NCI-H1930 (cell line): ENCODE measurements at places on chromosomes 4 and X.

GRCh38 chrX:8632924-8633323 lies 99.0 kb downstream of the ANOS1 start:
- no peak for DNase-seq

GRCh38 chr4:21768349-21769310 lies 179.9 kb downstream of the KCNIP4 start:
- DNase-seq: peak; percentile 11

- DNase-seq: no peak
These were observed 882.6 kb downstream of the TRIML1 start for GRCh38 chr4:189021831-189022230.

DNA sequence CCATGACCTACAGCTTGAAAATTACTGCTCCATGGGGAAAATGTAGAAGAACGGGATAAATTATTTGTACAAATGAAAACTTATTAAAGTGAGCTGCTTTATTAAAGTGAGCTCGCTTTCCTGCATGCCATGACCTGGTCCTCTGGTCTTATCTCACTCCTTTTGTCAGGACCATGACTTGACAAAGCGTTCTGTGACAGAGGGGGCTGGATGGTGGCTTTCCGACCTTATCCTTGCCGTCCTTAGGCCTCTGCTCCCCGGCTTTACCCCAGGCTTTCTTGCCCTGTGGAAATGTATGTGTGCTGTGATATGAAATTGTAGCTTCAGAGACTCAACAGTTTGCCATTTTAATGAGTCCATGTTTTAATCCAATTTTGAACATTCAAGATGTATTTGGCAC lies 44.0 kb upstream of the FBXW7 start:
- no peak for DNase-seq

GRCh38 chr4:113468165-113469022 lies 293.1 kb downstream of the CAMK2D start:
- no peak for DNase-seq

DNA sequence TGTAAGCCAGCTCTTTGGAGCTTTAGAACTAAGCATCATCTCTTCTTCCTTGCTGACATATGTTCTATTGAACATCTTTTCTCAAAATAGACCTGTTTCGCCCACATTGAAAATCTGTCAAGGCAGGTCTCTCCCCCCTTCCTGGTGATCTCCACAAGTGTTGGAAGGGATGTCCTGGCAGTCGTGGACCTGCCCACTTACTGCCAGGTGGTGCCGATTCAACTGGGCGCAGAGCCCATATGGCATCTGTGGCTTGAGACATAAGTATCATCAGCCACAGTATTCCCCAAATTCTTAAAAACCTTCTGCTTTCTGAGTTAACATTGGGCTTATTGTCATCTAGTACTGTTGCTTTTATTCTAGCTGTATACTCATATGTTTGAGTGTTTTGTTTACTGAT lies 969.3 kb upstream of the FTHL17 start:
- DNase-seq: no peak

GRCh38 chrX:119745283-119745848 lies 13.0 kb upstream of the SOWAHD start:
- no peak for DNase-seq

GRCh38 chr4:173490817-173491528 lies 39.1 kb downstream of the HAND2 start:
- no peak for DNase-seq

DNA sequence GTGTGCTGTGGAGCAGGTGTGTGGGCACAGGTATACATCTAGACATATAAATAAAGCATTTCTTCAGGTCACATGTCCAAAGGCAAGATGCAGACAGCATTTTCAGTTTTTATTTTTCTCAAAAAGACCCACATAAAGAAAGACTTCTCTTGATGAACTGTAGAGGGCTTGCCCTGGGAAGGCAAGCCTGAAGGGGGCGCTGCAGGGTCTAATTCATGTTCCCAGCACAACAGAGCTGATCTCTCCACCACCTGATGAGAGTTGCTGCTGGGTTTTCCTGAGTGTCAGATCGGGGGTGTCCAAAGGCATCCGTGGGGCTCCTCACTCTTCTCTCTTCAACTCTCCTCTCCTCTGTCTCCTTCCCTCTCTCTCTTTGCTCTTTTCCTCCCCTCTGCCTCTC lies 26.6 kb downstream of the ADRA2C start:
- no peak for DNase-seq

DNA sequence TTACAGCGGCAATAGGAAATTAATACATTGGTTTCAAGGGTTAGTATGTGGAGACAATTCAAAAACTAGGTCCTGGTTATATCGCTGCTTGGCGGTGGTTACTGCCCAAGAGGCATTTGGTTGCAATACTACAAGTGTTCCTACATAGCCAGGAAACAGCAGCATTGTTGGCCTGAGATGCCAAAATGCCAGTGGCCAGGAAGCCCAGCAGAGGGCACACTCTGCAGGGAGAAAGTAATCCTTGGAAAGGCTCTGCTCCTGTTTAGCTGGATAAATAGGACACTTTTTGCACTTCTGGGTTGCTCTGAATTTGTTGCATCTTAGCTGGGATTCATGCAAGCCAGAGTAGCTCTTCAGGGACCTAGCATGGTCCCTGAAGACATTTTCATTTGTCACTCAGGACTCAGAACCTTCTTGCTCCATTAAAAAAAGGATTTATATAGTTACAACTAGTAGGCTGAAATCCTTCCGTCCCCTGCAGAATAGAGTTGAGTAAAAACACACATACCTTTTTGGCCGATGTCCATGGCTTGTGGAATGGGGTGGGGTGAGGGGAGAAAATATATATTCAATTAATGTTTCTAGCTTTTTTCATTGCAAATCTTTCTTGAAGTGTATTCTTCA lies 8.1 kb upstream of the GPR119 start:
- peak; percentile 55 for DNase-seq

GRCh38 chr4:173682609-173683008 lies 152.6 kb upstream of the HAND2 start:
- DNase-seq: no peak

DNA sequence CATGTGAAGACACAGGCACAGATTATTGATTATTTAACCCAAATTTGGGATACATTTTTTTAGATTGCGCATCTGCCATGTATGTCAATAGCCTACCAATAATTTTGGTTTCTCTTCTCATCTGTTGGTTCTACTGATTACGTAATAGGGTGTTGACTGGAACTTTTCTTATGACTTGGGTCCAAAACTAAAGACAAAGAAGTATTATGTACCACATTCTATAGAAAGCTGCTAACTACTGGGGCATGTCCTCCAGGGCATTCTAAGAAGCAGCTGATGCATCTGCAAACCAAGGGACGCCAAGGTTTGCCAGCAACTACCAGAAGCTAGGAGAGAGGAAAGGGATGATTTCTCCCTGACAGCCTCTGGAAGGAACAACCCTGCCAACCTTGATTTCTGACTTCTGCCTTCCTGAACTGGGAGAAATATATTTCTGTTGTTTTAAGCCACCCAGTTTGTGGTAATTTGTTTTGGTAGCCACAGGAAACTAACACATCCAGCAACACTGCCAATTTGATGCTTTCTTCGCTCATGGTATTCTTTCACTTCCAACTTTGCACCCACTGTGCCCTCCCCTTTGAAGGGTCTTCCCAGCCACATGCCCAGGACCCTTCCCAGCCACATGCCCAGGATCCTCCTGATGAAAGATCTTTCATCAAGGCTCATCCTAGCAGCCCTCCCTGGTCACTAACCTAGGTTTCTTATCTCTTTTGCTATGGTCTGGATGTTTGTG lies 15.9 kb upstream of the TLR1 start:
- DNase-seq: no peak

DNA sequence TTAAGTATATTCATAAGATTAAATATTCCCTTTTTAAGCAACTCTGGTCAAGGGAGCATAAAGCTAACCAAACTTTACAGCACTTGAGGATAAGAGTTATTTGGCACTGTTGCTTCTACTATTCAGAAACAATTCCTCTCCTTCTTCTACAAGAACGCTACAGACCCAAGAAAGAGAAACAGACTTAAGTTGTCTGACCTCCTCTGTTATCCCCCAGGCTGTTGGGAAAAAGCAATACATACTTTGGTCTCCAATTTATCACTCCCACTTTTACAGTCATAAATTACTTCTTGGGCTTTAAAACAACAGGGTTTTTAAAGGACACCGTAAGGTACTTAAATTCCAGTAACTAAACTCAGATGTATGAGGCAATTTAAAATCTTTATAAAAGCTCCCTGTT lies 147.4 kb downstream of the COL25A1 start:
- DNase-seq: no peak

DNA sequence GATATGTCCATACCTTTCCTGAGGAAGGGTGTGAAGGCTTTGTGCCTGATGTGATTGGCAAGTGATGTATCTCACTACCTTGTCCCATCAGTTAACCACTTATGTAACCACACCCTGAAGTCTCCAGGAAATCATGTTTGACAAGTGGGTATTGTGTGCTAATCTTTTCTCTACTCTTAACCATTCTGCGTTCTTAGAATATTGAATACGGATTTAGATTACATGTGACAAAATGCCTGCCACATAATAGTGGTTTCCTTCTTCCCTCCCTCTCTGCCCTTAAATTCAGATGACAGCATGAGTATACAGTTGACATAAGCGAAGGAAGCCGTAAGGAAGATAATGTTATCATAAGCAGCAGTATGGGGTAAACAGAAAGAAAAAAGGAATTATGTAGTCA lies 108.4 kb downstream of the KLHL8 start:
- no peak for DNase-seq

- no peak for DNase-seq
These were observed 82.3 kb downstream of the SLC10A7 start for GRCh38 chr4:146439437-146439836.

- no peak for DNase-seq
These were observed 20.8 kb upstream of the TEX13C start for GRCh38 chrX:125298871-125299270.

DNA sequence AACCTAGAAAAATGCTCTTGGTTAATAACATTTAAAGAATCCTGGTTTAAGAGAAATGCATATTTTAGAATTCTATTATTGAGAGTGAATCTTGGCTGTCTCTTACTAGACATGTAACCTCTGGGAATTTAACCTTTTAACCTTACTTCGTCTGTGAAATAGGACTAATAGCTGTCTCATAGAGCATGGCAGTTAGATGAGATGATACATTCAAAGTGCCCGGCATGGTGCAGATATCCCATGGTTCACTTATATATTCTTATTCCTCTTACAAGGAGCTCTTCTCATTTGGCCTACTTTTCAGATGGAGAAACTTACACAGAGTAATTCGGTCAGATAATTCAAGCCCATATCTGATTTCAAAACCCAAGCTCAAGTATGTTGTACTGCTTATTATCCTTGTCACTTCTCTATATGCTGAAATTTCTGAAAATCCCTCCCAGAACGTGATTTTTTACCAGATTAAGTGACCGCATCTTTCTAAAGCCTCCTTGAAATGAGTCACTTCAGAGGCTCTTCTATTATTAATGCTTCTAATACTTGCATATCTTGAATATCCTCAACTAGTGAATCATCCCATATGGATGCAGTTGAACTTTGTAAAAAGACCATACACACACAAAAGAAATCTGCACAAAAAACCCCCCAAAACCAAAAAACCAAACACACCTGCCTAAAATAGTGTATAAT lies 4.9 kb downstream of the CDKN2AIP start:
- no peak for DNase-seq

DNA sequence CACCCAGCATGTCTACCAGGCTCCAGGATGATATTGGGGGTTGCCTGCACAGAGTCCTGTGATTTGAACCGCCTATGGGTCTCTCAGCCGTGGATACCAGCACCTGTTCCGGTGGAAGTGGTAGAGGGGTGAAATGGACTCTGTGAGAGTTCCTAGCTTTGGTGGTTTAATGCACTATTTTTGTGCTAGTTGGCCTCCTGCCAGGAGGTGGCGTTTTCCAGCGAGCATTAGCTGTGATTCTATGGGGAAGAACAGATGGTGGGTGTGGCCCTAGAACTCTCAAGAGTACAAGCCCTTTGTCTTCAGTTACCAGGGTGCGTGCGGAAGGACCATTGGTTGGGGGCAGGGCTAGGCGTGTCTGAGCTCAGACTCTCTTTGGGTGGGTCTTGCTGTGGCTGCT lies 316.9 kb upstream of the AMOT start:
- DNase-seq: no peak

- no peak for DNase-seq
These were observed 18.1 kb downstream of the CPLX1 start for GRCh38 chr4:807792-808191.

DNA sequence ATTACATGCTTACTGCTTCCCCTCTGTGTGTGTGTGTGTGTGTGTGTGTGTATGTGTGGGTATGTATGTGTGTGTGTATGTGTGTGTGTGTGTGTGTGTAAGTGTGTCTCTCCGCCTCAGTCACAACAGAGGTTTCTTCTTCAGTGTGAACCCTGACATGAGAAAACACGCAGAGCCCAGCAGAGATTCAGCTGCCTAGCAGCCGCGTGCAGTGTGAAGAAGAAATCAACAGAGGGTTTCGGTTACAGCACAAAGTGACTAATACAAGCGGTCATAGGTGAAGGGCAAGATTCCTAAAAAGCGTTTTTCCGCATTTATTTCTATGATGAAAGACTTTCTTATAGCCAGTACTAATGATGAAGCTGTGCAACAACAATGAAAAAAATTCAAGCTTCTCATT lies 55.3 kb upstream of the ZFP42 start:
- no peak for DNase-seq

GRCh38 chr4:35604724-35605123 lies 639.6 kb downstream of the ARAP2 start:
- no peak for DNase-seq

- peak; percentile 12 for DNase-seq
These were observed 978 bp downstream of the HS6ST2 start for GRCh38 chrX:132957211-132958090.

GRCh38 chr4:160082432-160083207 lies 979.7 kb downstream of the RAPGEF2 start:
- no peak for DNase-seq

DNA sequence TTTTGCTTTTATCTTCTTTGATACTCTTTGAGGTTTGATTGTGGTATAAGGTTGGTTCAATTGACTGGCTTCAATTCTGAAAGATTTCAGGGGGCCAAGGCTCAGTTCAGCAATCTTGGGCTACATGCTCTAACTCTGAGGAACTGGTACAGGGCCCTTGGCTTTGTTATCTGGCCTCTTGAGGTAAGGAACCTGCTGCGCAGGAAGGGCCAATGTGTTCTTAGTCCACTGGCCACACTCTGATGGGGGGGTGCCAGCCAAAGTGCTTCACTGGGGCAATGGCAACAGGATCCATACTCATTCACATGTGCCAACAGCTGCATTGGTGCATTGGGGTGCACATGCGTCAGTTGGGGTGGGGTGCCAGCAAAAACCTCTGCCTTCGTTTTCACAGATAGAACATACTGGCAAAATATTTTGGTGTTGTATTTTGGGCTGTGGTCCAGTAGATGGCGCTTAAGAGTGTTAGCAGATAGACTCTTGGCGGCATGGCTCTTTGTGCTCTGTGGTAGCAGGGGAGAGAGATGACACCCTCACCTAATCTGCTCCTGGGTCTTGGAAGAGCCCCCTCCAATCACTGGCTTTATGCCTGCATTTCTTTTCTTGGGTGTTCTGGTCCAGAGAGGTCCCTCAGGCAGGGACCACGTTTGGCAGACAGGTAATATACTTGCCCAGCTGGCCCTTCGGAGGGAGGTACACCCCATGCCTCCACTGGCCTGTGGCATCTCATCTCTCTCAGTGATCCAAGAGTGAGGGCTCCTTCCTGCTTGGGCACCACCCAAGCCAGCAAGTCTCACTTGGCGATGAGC lies 42.9 kb downstream of the NDST3 start:
- DNase-seq: no peak
